HFF-Myc (cell line): ENCODE measurements at places on chromosomes 2 and 18.

DNA sequence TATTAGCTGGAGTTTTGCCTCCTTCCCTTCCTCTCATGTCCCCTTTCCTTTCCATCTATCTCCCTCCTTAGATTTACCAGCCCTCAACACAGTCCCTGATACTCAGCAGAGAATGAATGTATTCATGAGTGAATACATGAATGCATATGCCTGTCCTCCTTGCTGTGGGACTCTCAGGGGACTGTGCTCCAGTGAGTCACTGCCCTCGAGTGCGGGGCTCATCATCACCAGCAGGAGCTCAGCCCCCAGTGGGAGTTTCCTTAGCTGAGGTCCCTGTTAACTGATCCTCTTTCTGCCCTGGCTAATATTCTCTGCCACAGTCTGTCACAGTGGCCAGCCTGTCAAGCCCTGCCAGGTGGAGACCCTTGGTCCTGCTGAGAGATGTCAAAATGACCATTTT, 104.9 kb upstream of the LHCGR start:
- DNase-seq = no peak

GRCh38 chr2:55384786-55385185, 34.9 kb downstream of the CCDC88A start:
- DNase-seq = no peak

- DNase-seq = no peak
Observed at GRCh38 chr18:24121625-24122024, 17.2 kb upstream of the CABYR start.

DNA sequence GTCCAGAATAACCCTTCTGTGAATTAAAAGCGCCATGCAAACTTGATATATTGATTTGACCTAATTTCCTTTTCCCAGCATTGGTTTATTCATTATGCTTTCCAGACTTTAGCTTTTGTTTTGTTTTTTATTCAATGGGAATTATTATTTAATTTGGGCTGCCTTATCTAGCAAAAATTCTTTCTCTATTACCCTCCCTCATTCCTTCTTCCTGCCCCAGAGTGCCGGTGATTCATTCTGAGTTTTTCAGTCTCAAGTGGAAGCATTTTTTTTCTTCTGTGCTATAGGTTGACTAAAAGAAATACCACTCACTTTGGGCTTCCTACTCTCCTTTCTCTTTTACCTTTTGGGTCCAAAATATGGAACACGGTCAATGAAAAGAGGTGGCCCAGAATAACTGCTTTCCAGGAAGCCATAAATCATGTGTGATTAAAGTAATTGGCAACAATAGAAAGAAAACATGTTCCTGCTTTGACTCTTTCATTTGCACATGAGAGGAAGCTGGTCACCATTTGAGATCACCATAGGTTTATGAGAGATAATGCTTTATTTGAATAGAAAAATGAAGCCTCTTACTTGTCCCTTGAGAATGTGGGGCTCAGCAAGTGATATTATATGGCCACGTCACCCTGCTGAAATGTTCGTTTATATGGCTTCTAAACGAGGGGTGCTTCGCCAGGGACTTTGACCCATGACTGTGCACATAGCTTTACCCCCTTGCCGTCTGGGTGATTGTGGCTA, 422.8 kb upstream of the ZEB2 start:
- no peak for DNase-seq

DNA sequence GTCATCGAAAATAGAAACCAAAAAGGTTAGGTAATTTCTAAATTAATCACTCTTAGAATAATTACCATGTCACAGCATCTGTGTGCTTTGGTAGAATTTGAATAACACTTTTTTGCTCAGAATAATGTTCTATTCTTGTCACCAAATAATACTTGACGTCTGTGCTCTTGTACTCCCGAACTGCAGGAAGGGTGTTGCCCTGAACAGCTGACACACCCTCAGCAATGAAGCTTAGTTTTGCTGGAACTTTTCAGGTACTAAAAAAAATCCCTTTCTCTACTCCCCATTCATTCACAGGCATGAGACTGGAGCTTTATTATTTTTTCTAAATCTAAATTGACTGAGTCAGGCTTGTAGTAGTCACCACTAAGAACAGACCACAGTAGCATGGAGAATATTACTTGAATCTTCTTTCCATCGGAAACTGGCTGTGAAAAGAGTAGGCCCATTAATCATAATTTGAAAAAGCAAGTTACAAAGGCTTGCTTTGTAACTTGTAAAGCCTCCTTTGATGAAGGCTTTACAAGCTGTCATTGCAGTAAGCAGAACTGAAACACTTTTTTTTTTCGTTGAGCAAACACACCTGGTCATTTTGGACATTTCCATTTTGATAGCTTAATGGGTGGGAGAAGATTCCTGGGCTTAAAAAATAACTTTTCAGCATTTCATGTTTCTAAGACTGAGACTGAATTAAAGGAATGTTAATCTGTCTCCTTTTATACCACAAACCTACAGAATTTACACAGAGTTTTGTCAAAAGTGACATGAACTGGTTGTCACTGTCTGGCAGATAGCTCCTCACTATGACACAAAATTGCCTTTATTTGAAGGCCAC, 70.3 kb upstream of the PELI1 start:
- DNase-seq = no peak

DNA sequence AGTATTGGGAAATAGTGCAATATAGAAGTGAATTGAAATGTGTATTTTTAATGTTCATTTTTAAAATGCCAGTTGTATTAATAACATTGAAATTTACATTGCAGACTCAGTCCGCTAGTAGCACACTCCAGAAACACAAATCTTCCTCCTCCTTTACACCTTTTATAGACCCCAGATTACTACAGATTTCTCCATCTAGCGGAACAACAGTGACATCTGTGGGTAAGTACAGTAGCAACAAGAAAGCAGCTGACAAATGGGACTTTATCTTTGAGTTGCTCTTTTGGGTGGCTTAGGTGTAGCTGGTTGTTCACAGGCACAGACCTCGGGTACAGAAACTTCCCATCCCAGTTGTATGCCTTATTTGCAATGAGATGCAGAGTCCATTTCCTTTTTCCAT, 118.2 kb upstream of the IL1R2 start:
- no peak for DNase-seq

DNA sequence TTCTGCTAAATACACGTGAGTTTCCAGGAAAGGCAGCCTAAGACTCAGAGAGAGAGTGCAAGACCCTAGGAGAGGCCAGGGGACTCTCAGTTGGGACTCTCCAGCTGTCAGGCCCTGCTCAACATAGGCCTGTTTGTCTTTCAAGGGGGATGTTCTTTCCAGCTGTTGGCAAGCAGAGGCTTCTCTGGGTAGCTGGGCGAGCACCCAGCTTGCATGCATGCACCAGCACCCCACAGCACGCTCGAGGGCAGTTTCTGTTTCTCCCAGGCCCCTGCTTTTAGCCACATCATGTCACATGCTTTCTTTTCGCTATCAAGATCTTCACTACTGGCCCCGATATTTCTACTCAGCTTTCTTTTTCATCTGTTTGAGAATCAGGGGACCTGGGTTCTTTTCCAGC, 479.3 kb upstream of the HS6ST1 start:
- DNase-seq = no peak

DNA sequence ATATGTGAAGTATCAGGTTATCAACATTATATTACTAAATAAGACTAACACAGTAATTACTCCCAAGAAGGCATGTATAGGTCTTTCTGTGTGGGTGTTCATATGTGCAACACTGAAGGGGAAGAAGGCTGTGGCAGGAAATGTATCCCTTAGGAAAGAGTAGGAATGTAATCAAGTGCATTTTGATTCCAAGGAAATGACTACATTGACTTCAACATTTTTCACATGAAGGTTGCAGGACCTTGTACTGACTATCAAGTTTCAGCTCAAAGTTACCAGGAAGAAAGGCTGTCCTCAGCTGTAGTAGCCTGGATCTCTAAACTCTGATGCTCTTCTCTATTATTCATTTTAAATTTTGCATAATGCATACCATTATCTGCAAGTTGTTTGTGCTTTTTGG, 680.8 kb downstream of the NYAP2 start:
- DNase-seq = no peak

DNA sequence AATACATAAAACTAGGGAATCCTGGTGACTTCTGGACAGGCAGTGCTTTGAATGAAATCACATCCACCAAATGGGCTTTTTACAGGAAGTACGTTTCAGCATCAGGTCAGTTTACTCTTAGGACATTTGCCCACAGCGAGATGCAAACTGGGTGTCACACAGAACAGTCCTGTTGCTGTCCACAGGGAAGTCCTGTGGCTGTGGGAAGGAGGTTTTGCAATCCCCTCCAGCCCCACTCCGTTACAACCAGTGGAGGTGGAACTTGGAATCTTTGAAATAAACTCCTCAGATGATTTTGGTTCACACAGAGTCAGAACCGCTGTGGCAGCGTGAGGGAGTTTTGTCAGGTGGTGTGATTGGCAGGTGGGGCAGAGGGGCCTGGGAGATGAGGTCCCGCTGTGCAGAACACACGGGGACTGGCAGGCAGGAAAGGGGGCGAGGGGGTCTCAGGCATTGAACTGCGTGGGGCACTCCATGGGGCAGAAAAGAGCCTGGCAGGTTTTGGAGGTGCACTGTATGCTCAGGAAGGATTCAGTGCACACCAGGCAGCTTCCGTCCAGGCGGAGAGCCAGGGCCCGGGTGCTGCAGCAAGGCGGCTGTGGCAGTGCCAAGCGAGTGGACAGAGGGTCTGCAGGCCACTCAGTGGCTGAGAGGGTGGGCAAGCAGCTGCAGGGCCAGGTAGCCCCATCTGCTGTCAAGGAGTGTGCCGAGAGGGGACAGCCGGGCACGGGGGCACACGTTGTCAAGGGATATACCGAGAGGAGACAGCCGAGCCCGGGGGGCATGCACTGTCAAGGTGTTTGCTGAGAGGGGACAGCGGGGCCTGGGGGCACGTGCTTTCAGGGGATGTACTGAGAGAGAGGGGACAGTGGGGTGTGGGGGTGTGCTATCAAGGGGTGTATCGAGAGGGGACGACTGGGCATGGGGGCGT, 148.7 kb downstream of the LDLRAD4 start:
- no peak for DNase-seq

GRCh38 chr18:79720359-79720733, 40.7 kb downstream of the CTDP1 start:
- no peak for DNase-seq

GRCh38 chr2:62176801-62177200, 19.1 kb upstream of the B3GNT2 start:
- no peak for DNase-seq

DNA sequence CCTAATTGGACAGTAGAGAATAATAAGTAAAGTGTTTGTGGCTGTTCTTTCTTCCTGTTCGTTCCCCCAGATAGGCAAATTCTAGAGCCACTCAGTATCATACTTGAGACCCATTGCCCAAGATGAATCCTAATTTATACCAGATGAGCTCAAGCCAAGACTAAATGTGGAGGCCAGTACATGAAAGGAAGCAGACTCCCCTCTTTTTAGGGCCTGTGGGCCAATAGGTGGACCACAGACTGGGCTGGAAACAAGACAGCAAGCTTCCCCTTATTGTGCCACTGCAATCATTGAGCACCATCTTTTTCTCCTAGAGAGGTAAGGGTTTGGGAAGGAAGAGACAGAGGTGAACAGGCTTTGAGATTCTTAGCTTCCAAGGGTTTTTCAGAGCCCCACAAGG, 141.9 kb downstream of the MGAT5 start:
- DNase-seq = no peak

DNA sequence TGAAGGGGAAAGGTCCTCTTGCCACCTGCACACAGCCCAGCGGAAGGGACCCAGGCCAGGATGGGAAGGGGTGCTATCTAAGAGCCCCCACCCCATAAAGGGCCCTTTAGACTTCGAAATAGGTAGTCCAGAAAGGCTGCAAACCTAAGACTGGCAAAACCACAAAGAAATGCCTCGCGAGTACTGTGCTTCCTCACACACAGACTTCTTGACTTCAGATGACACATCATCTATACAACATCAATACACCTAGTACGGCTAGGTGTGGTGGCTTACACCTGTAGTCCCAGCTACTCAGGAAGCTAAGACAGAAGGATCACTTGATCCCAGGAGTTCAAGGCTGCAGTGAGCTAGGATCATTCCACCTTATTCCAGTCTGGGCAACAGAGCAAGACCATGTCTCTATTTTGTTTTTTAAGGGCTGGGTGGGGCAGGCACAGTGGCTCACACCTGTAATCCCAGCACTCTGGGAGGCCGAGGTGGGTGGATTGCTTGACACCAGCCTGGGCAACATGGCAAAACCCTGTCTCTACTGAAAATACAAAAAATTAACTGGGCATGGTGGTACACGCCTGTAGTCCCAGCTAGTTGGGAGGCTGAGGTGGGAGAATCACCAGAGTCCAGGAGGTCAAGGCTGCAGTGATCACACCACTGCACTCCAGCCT, 125.8 kb downstream of the CABLES1 start:
- DNase-seq = no peak

- no peak for DNase-seq
Observed at GRCh38 chr2:217329023-217329431, 469.2 kb upstream of the TNP1 start.

GRCh38 chr2:202307690-202308089, 42.1 kb downstream of the NOP58 start:
- no peak for DNase-seq

- DNase-seq = no peak
Observed at GRCh38 chr2:108627911-108628567, 91.2 kb upstream of the RANBP2 start.

DNA sequence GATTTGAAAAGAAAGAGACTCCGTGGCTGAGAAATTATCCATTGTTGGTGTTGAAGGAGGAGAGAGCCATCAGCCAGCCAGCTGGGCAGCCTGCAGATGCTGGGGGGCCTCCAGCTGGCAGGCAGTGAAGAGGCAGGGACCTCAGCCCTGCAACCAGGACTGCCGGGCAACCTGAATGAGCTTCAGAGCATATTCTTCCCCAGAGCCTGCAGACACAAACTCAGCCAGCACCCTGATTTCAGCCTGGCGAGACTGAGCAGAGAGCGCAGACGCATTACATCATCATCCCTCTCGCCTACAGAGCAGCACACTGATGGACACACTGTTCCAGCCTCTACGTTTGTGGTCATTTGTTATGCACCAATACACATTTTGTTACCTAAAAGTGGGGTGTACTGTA, 150.7 kb upstream of the RAB6C start:
- no peak for DNase-seq

DNA sequence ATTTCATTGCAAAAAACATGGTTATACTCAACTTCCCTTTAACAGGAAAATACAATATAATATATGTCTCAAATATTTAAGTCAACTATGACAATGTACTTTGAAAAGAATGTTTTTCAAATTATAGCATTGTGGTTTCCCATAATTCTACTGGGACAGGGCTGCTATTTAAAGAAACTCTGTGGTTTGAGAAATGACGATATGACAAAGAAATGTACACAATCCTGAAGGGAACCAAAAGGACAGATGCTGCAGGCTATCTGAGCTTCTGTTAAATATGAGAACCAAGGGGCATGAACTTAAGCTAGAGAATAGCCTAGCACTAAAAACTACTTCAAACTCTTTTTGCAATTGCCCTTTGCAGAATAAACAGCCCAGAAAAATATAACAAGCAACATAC, 415.9 kb downstream of the GRB14 start:
- peak; percentile 20 for DNase-seq

- no peak for DNase-seq
Observed at GRCh38 chr2:64396551-64396950, 57.4 kb upstream of the LGALSL start.
